ENCODE measurements at places on chromosomes 6 and 20.

- no peak for DNase-seq
Measured at GRCh38 chr20:13831476-13831875, 46.6 kb downstream of the NDUFAF5 start.

DNA sequence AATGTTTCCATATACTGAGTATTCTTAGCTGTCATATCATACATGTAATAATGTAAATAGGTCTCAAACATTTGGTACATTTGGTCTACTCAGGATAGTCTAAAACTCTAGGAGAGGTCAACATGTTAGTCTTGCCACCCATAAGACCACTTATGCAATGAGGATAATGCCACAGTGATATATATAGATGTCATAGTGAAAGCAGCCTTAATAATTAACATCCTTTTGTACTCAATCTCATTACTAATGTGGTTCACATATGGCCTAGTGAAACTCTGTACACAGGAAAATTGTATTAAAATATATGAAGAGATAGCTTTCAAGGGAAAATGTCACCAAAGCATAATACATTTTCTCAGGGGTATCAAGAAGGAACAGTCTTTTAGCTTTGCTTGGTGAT, 577.9 kb downstream of the TFAP2B start:
- DNase-seq = no peak

GRCh38 chr6:124027392-124027791, 223.7 kb downstream of the NKAIN2 start:
- DNase-seq = no peak

GRCh38 chr20:1034415-1034789, 32.3 kb upstream of the RSPO4 start:
- DNase-seq = no peak

GRCh38 chr6:9224539-9224938, 789.2 kb upstream of the SLC35B3 start:
- no peak for DNase-seq

DNA sequence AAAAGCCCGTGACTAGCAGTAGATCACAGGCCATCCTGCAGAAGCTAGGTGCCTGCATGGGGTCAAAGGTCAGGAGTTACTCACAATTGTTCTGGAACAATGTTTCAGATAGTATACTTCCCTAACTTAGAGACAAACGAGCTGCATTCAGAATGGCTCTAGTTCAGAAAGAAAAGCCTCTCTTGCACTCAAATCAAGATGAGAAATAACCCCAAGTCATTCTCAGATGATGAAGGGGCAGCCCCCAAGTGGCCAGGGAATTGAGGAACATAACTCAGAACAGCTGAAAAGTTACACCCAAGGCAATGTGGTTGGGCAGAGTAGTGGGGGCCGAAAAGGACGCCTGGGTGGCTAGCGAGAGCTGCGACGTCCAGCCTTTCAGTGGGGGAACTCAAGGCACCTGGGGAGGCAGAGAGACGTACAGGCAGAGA, 27.8 kb downstream of the FYN start:
- DNase-seq = no peak

DNA sequence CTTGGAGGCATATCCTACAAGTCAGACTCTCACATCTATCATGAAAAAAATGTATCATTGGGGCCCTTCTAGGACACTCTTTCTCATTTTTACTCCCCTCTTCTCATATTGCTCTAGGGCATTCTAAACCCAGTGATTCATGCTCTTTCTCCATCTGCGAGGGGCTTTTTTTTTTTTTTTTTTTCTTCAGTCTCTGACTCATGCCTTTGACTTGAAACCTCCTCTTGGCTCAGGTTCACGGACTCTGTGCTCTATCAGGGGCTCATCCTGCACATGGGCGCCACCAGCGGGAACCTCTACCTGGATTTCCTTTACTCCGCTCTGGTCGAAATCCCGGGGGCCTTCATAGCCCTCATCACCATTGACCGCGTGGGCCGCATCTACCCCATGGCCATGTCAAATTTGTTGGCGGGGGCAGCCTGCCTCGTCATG, 17.8 kb downstream of the SLC22A1 start:
- DNase-seq = no peak

GRCh38 chr6:16344756-16345155, 106.4 kb downstream of the GMPR start:
- no peak for DNase-seq

Measured in NCI-H748 treated with DMSO at 0.1 percent for 48 hours (cell line).